Ascending aorta (tissue), 2 donors: ENCODE measurements at places on chromosomes 7 and 10. TPM values are rescaled to one million over a fixed set of nuclear protein-coding genes. Genes with fewer than 3 reads are reported as not detected.

DNA sequence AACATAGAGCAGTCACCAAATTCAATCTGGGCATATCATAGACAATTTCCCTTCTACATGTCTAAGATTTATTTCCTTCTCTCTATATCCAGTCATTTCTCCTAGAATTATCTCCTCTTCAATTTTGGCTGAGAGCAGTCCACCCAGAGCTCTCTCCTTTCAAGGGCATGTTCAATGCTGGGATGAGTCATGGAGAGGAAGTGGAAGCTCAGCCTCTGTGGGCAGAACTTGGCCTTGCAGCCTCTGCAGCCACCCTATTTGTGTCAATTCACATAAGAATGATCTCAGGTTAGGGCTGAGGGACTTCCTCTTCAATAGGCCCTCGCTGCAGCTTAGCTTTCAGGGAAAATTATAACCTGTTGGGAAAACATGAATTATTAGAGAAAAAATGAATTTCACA, 560.8 kb downstream of the POM121L12 start:
- H3K4me1 ChIP-seq = no peaks in the 10 kb centered on the region
- H3K27ac ChIP-seq = no peak overlapping the region
- H3K4me3 ChIP-seq = no peak overlapping the region
- no peaks in the 10 kb centered on the region for H3K27me3 ChIP-seq
- no peaks in the 10 kb centered on the region for H3K36me3 ChIP-seq

- no peaks in the 10 kb centered on the region for H3K4me1 ChIP-seq
- H3K27ac ChIP-seq = no peak overlapping the region
- peaks cover 36% of the 10 kb centered on the region for H3K36me3 ChIP-seq
- DNase-seq = no peak
Measured at GRCh38 chr10:103605359-103606096, 112.0 kb downstream of the NEURL1 start.

Gene ZNF722
- total RNA-seq = not detected

Gene ADRB1
- not detected for total RNA-seq

Gene AGMO
- not detected for total RNA-seq

Gene EVX1
- not detected for total RNA-seq
